ENCODE measurements at places on chromosomes 11 and 22.

DNA sequence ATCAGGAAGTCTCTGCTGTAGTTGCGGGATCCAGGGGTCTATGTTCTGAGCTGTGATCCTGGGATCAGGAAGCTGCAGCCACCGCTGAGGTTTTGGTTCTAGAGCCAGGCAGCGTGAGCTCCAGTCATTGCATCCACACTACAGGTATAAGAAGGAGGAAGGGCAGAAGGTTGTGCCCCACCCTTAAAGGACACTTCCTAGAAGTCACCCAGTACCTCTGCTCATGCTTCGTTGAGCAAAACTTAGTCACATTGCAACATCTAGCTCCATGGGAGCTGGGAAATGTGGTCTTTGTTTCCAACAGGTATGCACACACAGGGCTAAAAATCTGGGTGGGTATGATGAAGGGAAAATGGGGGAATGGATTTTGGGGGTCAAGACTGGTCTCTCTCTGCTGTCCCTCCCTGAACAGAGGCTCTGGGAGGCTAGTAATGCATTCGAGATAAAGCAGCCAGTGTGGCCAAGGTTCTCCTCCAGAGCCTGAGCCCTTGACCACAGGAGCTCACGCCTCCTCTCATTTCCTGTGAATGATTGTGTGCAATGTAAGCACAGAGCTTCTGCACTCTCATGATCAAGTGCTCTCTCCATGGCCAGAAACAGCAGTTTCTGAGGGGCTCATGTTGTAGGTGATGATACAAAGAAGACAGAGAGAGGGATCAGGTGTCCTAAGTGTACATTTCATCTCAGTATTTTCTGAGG, 86.8 kb upstream of the OR4B1 start:
- no peak for DNase-seq

- DNase-seq = no peak
These were observed 4.2 kb downstream of the ALDH3B1 start for GRCh38 chr11:68014157-68014946.

DNA sequence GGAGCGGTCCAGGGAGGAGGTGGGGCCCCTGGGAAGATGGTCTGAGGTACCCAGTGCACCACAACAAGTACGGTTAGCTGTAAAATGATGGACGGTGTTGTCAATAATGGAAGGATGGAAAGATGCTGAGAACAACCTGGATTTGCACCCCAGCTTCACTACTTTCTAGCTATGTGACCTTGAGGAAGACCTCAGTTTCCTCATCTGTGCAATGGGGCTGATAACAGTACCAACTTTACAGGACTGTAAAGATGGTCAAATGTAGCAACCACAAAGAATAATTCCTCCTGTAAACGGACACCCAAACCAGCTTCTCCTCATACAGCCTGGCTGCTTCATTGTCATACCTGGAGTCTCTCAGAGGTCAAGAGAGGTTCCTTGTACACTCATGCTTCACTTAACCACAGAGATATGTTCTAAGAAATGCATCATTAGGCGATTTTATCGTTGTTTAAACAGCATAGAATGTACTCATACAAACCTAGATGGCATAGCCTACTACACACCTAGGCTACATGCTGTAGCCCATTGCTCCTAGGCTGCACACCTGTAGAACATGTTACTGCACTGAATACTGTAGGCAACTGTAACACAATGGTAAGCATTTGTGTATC, 65.5 kb upstream of the LMO2 start:
- no peak for DNase-seq

DNA sequence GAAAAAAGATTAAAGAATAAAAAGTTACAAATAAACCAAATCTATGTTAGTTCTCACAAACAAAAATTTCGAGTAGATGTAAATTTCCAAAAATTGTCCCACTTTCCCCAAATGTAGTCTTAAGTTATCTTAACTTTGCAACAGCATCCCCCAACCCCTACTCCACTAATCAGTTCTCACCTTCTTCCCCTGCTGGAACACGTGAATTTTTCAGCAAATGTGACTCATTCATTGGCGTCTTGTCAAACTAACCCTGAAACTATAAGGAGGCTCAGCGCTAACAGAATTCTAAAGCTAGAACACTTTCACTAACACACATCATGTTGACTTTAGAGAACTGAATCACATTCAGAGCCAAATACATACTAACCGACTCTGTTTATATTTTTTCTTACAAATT, 46.1 kb downstream of the PHF21A start:
- DNase-seq = no peak

- no peak for DNase-seq
These were observed 216.4 kb downstream of the MN1 start for GRCh38 chr22:27585141-27585540.

GRCh38 chr11:92141159-92141558, 83.5 kb upstream of the FAT3 start:
- no peak for DNase-seq

- no peak for DNase-seq
These were observed 243.4 kb upstream of the POU2AF2 start for GRCh38 chr11:111001986-111002611.

GRCh38 chr22:44357966-44358465, 45.3 kb upstream of the SHISAL1 start:
- no peak for DNase-seq

Measured in T-helper 9 cell (primary cell).